ENCODE measurements at places on chromosomes 1 and 21.

DNA sequence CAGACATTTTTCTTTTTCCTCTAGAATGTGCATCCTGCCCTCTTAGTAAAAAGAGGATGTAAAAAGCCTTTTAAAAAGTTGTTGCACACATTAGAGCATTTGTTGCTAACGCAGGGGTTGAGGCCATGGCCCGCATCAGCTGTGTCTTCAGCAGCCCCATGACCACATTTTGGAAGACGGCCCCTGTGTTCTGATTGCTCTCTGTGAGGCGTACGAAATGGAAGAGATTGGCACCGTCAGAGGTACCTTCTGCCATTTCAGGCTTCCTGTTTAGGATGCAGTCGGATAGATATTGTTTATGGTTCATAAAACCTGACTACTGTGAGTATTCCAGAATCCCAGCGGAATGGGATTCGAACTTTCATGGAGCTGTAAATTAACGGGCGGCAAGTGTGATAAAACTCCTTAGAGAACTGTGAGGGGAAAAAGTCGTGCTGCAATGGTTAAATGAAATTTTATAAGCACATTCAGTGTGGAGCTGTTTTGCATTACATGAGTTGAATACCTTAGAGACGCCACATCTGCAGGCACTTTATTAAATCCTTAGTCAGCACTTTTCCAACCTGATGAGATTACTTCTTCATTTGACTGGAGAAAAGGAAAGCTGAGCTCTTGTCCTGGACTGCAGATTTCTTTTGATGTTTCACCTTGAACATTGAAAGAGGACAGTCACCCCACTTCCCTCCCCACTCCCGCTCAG is 273.9 kb downstream of the TM2D1 start:
- no peak for DNase-seq

GRCh38 chr1:36523850-36524249 is 41.1 kb upstream of the CSF3R start:
- DNase-seq, result no peak

GRCh38 chr1:201893431-201893830 is 4.7 kb downstream of the SHISA4 start:
- DNase-seq, result no peak

DNA sequence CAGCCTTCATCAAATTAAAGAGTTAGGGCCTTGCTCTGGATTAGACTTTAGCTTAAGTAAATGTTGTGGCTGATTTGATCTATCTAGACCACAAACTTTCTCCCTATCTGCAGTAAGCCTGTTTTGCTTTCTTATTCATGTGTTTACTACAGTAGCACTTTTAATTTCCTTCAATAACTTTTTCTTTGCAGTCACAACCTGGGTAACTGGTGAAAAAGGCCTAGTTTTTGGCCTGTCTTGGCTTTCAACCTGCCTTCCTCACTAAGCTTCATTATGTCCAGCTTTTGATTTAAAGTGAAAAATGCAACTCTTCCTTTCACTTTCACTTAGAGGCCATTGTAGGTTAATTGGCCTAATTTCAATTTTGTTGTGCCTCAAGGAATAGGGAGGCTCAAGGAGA is 12.5 kb upstream of the LPGAT1 start:
- no peak for DNase-seq

DNA sequence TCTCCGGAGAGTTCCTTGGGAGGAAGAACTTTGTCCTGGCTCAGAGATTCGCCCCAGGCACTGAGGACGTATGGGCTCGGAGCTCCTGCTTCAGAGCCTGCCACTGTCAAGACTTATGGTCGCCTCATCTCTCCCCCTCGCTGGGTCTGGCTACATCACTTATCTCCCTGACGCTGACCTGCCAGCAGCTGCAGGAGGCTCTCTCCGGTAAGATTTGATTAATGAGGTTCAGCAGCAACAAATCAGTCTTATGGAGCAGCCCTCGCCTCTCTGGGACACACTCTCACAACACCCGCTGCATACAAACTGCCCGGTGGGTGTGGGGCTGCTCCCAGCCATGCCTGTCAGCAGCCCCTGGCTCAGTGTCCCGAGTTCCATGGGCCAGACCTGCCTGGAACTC is 297.8 kb downstream of the RRAGC start:
- no peak for DNase-seq

DNA sequence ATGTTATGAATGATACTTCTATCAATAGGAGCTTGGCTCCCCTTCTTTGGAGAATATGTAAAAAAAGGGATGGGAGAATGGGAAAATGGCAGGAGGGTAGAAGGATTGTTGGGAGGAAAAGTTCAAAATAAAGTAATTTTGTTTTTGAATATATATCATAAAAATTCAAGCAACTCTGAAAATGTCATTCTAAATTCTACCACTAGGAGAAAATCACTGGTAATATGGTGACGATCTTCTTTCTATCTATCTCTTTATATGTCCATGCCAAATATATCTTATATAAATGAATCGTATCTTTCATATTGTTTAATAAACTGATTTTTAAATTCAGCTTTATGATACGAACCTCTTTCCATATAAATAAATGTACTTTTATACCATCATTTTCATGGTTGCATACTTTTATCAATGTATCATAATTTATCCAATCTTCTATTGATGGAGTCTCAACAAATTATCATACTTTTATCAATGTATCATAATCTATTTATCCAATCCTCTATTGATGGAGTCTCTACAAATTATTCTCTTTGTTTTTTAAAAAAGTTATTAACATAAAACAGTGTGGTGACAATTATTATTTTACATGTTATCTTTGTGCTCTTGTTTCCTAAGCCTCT is 73.7 kb upstream of the MARK1 start:
- no peak for DNase-seq

- DNase-seq, result no peak
Observed at GRCh38 chr1:41682845-41683625, 198.6 kb upstream of the EDN2 start.

DNA sequence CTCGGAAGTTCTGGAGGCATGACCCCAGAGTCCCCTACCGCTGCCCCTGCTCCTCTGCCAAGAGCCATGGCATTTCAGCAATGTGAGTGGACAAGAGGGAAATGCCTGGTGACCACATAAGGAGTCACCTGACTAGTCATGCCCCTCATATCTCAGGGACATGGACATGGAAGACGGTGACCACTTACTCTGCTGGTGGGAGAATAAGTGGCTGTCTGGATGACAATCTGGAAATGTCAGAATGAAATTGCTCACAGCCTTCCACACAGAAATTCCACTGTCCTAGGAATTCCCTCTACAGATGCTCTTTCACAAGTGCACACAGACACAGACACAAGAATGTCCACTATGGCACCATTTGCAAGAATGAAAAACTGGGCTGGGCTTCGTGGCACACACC is 24.3 kb upstream of the PLEKHG5 start:
- DNase-seq, result no peak

DNA sequence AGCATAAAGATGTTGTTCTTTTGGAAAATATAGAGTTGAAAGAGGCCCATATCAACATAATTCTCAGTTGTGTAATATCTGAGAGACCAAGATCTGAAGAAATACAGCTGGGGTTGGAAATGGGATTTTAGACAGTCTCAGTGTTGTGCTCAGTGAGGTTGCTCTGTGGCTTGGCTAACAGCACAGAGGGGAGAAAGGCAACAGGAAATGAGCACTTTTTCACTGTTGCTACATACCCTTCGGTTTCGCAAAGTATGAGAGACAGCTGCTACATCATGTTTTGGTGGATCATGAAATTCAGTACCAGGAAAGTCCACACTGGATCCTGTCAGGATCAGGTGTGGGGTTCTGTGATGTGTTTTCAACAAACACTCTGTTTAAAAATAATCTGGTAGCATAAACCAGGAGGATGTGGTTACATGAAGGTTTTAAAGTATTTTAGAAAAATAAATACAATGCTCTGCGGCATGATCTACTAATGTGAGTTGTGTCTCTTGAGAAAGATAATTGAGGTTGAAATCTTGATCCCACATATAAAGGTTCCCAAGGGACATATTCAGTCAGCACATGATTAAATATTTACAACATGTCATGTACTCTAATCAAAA is 7.0 kb upstream of the GPR88 start:
- no peak for DNase-seq
